ENCODE measurements at places on chromosomes 5 and 9.

DNA sequence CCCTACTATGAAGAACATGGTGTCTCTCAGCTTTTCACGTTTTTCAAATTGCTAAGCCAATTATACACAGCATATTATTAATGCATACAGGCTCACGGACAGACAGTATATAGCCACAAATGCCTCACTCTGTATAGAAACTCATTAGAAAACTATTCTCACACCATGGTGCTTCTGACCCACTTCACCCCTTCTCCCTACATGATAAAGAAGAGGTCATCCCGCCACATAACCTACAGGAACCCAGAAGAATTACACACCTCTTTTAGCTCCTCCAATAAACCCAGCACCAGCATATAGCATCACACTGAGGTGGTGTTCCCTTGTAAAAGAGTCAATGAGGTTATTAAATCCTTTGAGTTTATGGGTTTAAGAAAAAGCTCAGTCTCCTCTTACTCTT is 5.6 kb downstream of the TLE1 start:
- DNase-seq = no peak

DNA sequence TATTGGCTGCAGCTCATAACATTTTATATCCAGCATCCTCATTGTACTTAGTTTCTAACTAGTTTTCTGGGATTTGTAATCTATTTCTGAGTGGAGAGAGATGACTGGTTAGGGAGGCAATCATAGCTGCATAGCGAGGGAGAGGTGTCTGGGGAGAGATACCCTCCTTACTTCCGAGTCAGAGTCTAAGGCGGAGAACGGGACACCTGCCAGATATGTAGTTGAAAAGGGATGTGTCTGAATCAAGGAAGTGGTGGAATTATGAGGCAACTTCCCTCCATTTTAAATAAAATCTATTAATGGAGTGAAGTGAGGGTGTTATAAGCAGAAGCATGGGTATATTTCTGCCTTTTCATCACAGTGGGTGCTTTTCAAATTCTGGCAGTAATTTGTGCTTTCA is 126.5 kb downstream of the MAST4 start:
- no peak for DNase-seq

DNA sequence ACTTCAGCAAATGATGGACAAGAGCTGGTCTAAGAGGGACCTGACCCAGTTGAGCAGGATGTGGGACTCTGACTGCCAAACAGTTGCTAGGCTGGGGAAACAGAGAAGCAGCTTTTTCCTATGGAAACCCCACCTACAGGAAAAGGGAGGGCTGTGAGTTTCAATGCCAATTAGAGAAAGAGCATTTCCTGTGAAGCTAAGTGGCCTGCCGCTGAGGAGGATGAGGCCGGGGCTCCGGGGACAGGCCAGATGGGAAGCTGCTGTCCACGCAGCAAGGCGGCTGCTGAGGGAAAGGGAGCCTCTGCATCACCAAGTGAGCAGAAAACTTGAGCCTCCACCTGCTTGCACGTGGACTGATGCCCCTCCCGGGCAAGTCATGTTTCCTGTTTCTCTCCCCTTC is at the start of gene PCDH12:
Gene PCDH12, minus strand, starts transcription at position 90 of the 400 bp plus-strand sequence. CDS start 351 bp downstream, outside the sequence.
- DNase-seq = no peak

- no peak for DNase-seq
Measured at GRCh38 chr5:172082180-172082579, 75.7 kb upstream of the FBXW11 start.

DNA sequence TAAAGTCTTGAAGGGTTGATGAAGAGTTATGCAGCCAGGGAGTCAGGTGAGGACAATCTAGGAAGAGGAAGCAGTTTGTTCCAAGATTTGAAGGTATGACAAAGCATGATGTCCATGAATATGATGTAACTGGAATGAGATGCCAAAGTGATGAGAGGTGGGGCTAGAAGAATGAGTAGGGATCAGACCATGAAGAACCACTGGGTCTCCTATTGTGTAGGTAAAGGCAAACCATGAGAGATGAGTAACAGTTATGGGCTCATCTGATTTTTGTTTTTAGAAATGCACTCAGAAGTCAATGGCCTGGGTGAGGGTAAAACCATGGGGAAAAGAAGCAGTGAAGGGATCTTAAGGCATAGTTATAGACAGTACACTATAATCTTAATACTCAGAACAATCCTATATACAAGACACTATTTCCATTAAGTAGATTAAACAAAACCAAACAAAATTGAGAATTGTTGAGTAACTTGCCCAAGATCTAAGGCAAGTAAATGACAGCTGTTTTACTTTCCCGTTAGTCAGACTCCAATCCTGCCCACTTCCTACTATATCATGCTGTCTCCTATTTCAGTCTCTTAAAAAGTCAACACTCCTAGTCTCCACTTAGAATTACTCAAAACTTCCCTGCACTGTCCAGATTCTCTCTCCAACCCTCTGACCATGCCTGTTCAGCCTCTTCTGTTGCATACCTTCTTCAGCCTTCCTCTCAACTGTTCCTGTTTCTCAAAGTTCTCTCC is 393.8 kb upstream of the MEF2C start:
- no peak for DNase-seq

DNA sequence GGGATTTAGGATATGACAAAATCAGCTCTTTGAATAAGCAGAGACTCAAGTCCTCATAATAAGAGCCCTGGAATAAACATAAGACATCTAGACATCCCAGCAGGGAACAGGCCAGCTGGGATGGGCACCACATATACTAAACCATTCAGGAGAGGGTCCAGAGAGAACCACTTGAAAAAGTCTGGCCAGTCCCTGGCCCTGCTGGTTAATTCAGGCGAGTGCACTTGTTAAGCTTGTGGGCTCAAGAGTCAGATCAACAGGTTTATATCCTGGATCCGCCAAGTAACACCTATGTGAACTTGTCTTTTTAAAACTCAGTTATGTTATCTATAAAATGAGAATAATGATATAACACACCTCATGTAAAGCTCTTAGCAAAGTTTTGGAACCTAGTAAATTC is 63.3 kb downstream of the CAVIN4 start:
- no peak for DNase-seq

DNA sequence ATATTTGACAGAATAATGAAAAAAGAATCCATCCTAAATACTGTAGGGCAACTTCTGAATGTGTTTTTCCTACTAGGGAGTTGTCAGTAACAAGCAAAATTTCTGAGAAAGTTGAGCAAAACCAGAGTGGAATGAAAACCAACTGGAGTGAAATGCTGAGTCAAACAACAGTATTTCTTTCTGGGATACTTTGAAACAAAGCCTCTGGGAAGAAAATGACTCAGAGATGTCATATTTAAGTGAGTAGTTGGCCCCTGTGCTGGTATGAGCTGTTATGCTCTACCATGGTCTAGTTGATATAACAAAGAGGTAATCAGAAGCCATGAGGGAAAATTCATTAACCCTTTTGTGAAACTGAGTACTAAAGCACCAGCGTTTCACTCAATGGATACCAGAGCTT is 372.1 kb upstream of the C9orf72 start:
- no peak for DNase-seq

- DNase-seq = no peak
Measured at GRCh38 chr9:36029765-36030528, 6.8 kb upstream of the RECK start.

- DNase-seq = no peak
Measured at GRCh38 chr5:179276838-179277395, 68.3 kb downstream of the ADAMTS2 start.

GRCh38 chr9:127961613-127962155 is 19.1 kb downstream of the EEIG1 start:
- DNase-seq = no peak

DNA sequence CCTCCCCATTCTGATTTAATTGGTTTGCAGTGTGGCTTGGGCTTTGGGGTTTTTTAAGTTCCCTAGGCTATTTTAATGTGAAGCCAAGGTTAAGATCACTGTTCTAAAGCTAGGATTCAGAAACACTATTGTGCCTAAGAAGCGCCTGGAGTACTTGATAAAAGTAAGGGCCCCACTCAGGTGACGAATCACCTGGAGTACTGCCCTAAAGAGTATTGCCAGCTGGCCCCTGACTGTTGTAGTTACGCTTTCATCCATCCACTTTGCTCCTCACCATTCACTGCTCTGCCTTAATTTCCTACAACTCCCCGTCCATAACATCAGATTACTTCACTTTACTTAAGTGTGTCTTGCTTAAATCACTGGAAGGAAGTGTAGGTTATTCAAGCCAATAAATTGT is 119.3 kb downstream of the CD180 start:
- no peak for DNase-seq

- DNase-seq = no peak
Measured at GRCh38 chr9:73116031-73116430, 35.6 kb upstream of the ANXA1 start.

- DNase-seq = no peak
Measured at GRCh38 chr5:59532979-59533729, 360.4 kb downstream of the PDE4D start.

- no peak for DNase-seq
Measured at GRCh38 chr9:37377688-37378612, 44.5 kb upstream of the GRHPR start.

DNA sequence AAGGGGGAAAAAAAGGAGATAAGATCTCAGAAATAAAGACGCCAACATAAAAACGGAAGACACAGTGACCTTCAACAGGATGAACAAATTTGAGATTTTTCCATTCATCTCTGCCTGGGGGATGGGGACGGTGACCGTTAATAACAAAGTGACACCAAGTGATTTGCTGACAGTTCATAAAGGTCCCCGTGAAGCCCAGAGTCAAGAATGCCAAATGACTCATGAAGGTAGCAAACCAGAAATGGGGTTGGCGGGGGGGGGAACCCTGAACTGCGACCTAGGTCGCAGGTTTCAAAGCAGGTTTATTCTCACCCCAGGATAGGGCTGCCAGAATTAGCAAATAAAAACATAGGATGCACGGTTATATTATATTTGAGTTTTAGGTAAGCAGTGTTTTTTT is 21.1 kb upstream of the SHB start:
- DNase-seq = no peak

- no peak for DNase-seq
Measured at GRCh38 chr5:172454358-172455086, at the start of gene SH3PXD2B. TSS of gene SH3PXD2B (minus strand) at chr5:172454525. CDS start at chr5:172454352, 173 bp downstream.

DNA sequence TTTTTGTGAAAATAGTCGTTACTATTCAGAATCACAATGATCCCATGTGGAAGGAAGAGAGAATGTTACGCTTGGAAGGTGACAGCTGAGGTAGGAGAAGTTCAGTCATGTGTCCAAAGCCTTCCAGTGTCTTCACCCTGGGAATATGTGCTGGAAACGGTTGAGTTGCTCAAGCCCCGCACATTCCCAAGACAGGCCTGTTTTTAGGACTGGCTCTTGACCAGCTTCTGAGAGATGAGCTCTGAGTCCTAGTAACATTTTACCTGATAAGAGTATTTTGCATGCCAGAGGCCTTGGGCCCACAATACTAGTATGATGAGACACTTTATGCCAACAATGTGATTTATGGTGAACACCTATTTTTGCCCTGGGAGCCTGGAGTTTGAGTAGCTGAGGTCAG is 101.7 kb downstream of the LMNB1 start:
- DNase-seq = no peak

DNA sequence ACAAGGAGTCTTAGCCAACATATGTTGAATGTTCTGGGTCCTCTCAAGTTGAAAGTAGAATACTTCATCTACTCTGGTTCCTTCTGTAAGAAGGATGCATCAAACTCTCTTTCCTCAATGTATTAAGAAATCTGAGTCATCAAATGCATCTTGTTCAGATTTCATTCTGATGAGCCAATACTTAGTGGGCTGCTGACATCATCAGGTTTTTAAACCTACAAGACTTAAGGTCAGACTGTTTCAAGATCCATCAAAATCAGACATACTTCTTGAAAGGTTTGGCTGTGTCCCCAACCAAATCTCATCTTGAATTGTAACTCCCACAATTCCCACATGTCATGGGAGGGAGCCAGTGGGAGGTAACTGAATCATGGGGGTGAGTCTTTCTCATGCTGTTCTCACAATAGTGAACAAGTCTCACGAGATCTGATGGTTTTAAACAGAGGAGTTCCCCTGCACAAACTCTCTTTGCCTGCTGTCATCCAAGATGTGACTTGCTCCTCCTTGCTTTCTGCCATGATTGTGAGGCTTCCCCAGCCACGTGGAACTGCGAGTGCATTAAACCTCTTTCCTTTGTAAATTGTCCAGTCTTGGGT is 168.8 kb downstream of the RAPGEF6 start:
- DNase-seq = no peak

- DNase-seq = no peak
Measured at GRCh38 chr9:131880833-131881583, 141.1 kb upstream of the RAPGEF1 start.

GRCh38 chr5:169074839-169075238 is 226.1 kb downstream of the SLIT3 start:
- DNase-seq = no peak

DNA sequence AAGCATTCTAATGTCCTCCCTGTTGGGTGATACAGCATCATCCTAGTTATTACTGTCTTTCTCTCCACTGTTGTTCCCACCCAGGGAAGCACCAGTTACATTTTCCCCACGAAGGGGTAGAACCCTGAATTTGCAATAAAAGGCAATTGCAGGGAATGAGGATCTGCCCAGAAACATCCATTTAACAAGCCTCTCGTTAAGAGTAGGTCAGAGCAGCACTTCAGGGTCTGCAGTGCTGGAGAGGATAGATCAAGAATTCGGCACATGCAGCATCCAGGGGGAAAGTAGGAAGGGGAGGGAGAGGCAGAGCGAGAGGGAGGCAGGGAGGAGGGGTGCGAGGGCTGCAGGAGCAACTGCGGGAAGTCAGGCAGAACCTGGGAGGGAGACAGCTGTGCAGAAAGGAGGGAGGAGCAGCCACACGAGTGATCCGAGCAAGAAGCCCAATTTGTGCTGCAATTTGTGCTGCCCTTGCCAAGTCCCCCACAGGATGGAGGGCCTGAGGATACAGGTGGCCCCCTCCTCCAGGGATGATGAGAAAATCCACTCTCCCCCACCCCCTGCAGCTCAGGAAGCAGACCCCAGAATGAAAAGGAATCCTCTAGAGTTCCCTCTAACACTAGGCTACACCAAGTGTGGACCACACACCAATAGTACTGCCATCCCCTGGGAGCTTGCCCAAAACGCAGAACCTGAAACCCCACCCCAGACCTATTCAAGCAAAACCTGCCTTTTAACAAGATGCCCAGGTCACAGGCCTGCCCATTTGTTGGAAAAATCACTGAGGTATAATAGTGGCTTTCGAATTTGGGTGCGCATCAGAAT is 62.2 kb downstream of the EPB41L4B start:
- no peak for DNase-seq

DNA sequence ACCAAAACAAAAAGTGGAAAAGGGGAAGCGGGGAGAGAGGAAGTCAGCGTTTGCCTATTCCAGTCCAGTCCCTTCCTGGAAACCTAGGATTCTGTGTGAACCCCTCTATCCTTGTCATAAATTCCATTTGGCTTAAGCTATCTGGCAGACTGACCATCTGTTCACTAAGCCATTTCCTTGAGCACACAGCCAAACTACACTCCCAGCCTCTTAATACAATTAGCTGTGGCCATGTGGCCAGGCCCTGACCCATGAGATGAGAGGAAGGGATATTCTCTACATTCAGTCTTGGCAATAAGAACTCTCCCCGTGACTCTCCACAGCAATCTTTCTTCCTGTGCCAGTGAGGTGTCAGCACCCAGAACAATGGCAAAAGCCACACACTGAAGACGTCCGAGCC is 424.8 kb downstream of the TLE1 start:
- no peak for DNase-seq
